ENCODE measurements at places on chromosomes 6 and 20.

DNA sequence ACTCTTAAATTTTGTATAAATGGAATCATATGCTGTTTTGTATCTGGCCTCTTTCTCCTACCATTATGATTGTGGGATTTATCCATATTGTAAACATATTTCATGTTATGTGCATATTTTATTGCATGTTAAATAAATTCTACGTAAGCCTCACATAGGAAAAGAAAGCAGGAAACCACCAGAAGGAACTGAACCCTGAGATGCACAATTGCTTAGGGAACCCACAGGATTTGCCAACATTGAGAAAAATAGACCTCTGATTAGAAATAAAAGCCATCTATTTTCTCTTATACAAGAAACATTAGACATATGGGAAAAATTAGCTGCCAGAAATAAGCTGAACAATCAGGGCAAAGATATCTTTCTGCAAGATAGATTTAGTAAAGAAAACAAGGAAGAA lies 111.2 kb upstream of the CARMIL1 start:
- DNase-seq, result no peak

GRCh38 chr6:167663784-167664443 lies 162.8 kb upstream of the AFDN start:
- no peak for DNase-seq

DNA sequence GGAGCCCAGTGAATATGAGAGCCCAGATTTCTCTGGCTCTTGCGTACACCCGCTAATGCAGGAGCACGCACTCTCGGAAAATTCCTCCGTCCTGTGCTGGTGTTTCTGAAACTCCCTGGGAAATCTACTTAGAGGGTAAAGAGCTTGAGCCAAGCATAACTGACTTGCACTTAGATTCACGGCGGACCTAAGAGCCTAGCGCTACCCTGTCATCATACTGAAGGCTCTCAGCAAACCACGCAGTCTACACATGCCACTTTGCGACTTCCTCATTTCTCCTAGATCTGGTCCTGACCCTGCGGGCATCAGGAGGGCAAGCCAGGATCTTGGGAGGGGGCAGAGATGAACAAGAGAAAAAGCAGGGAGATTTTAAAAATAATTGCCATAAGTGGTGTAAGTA lies 324.7 kb downstream of the CD83 start:
- DNase-seq, result no peak

DNA sequence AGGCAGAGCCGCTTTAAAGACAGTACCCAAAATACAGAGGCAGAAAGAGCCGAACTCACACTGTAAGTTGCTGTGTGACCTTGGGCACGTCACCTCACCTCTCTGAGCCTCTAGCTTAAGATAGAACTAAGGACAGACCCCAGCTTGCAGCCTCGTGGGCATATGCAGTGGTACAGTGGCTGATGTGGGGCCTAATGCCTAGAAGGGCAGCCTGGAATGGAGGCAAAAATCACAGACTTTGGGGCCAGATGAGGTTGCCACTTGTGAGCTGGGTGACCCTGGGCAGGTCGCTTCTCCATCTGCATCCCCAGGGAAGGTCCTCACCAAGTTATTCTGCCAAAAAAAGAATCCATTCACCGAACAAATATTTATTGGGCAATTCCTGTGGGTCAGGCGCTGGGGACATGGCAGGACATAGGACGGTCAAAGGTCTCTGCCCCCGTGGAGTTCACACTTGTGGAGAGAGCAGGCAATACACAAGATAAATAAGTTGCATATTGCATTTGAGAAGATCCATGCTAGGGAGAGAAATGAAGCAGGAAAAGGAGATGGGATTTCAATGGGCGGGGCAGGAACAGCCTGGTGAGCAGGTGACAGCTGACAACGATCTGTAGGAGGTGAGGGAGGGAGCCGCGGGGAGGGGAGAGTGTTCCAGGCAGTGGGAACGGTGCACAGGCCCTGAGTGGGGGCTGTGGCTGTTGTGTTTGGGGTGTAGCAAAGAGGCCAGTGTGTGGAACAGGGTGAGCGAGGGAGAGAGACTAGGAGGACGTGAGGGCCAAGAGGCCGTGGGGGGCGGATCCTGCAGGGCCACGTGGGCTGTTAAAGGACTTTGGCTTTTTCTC lies 115.2 kb downstream of the CEBPB start:
- no peak for DNase-seq

GRCh38 chr6:54267798-54268197 lies 40.4 kb upstream of the TINAG start:
- DNase-seq, result peak; percentile 50

DNA sequence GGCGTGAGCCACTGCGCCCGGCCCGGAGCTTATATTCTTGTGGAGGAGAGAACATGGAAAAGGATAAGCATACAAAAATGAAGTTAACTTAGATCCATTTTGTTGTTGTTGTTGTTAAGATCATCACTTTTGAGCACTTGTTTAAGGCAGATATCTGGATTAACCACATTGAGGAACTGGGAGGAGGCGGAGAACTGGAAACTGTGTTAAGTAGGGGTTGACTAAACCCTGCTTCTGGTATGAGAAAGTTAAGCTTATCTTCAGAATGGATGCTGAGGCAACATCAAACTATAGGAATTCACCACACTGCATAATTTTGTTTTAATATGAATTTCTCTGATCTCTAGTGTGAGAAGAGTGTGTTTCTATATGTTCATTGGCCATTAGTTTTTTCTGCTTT lies 57.6 kb downstream of the GCNT2 start:
- DNase-seq, result no peak
